DND-41 (cell line): ENCODE measurements at places on chromosomes 1 and 21.
A peak's percentile ranks its signal among the peaks of the same experiment; 100 is the strongest.

DNA sequence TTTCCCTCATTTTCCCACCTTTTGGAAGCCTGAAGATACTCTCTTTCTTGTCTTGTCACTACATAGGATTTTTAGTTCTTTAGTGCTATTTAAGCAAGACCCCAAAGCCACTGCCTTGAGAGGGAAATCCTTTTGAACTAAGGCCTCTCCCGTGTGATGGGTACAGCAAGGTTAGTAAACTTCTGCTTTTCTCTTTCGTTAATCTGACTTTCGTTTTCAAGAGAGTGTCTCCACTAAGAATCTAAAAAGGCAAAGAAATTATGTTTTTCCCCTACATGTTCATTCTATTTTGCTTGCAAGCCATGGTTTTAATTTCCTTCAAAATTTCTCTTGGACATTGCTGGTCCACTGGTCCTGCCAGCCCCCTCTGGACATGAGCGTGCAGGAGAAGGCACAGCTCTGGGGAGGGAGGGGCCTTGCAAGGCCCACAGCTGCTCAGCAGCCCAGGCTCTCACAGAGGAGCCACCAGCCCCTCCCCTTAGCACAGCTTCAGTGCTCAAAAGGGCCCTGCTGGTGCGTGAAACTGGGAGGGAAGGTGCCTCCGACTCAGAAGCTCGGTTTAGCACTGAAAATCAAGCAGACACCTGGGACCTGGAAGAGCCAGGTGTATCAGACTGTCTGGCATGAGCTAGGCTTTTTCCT lies 210.9 kb upstream of the GALNT2 start:
- peak; percentile 80 for DNase-seq

- no peak for DNase-seq
These were observed 20.4 kb downstream of the PRPF38A start for GRCh38 chr1:52424813-52425212.

GRCh38 chr1:53319296-53320101 lies 8.4 kb downstream of the LRP8 start:
- DNase-seq, result no peak

GRCh38 chr1:168512864-168513595 lies 30.8 kb downstream of the XCL2 start:
- DNase-seq, result peak; percentile 67

GRCh38 chr1:205923651-205924459 lies 19.4 kb downstream of the SLC26A9 start:
- no peak for DNase-seq

DNA sequence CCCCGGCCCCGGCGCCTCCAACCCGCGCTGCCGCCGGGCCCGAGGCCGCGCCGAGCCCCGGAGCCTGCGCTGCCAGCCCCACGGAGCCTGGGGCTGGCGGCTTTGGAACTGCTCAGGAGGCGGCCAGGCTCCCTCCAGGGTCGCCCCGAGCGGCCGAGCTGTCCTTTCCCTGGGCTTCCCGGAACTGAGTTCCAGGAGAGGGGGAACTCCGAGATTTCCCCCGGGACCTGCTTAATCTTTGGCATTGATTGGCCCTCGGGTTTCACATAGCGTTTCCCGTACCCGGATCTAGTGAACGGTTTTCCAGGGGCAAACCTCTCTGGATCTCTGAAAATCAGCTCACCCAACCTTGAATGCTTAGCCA lies 504 bp downstream of the H6PD start:
- DNase-seq, result no peak

GRCh38 chr1:226778657-226779058 lies 39.6 kb upstream of the ITPKB start:
- DNase-seq, result no peak

GRCh38 chr1:204660509-204660908 lies 25.0 kb downstream of the LRRN2 start:
- no peak for DNase-seq

DNA sequence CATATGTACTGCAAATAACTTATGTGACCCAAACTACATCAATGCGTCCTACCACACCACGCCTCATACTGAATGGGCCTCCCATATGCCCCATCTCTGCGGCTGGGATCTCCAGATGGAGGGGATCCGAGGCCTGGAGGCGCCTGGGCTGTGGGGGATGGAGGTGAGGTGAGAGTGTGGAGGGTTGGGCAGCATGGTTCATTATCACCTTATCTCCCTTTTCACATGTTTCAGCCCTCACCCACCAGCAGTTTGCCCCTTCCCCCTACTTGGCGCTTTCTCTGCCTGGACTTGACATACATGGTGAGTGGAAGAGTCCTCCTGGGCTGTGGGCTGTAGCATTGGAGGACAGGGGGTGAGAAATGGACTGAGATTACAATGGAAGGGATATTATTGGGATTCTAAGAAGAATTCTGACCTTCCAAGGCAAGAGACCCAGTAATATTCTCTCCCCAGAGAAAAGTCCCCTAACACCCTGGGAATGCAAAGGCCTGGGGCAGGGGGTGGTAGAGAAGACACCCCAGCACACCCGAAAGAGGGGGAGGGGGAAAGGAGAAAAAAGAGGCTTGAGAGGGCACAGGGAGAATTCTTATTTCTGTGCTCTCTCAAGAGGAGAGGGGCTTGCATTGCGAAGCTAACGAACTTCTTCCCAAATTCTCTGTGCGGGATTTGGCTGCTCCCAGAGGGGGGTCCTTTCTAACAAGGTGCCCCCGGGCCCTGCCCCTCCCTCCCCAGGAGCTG lies 61.4 kb downstream of the MEF2D start:
- DNase-seq, result no peak

GRCh38 chr1:176878750-176879536 lies 285.6 kb downstream of the ASTN1 start:
- peak; percentile 12 for DNase-seq
